Urinary bladder (tissue), 4 donors: ENCODE measurements at places on chromosomes 5 and 9.

DNA sequence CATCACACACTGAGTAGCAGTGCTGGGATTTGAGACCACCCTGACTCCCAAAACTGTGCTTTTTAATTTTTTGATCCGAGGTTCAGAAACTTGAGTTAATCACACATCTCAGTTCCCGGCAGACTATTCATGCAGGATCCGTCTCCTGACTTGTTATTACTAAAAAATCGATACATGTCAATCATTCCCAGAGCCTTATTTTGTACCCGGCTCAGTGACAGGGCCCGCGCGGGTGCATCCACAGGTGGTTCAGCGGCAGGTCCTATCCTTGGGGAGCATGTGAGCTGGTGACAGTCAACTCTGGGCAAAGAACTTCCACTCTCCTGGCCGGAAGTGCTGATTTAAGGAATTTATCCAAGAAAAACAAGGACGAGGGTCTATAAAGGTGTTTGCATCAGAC, 95.9 kb upstream of the MVB12B start:
- DNase-seq: no peak

DNA sequence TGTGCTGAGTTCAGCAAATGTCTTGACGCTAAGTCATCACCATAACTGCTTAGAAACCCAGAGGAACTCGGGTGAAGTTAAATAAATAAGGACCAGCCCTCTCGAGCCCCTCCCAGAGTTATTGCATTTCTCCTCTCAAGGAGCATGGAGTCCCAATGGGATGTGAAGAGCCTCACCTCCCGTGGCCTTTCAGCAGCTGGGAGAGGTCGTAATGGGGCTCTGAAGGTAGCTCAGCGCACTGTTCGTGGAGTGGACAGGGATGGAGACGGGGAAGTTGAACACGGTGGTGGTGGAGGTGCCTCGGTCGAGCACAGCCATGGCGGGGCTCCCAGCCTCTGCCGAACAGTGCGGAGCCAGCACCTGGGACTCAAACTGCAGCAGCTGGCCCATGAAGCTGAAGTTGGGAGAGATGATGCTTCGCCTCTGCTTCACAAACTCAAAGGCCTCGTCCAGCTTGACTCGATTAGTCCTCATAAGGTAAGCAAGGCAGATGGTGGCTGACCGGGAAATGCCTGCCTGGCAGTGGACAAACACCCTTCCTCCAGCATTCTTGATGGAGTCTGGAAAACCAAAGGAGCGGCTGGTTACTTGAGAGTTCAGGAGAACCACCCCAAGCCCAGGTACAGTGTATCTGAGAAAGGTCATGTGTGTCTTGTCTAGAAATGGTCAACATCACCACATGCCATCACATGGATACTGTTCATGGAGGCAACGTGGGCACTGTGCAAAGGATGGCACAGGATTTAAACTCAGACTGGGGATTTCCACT, 2.2 kb downstream of the DUSP1 start:
- DNase-seq: no peak

GRCh38 chr9:107489144-107489673, 360 bp downstream of the KLF4 start:
- DNase-seq: no peak

DNA sequence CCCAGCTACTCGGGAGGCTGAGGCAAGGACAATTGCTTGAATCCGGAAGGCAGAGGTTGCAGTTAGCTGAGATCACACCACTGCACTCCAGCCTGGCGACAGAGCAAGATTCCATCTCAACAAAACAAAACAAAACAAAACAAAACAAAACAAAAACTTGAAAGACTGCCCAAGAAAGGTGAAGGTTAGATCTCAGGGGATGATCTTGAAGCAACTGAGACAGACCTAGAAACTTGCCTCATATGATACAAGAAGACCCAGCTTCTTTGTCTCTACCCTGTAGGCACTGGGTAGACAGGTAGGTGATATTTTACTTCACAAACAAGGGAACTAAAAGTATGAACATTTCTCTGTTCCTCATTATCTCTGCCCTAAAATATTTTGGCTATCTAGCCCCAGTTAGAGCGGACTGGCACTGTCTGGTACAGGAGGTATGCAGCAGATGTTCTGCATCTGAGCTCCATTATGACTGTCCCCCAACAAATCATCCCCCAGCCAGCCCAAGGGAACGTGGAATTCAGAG, 26.3 kb upstream of the SHOC1 start:
- DNase-seq: no peak
